ENCODE measurements at places on chromosomes 5 and 9.

- no peak for DNase-seq
These were observed 71.4 kb downstream of the LRSAM1 start for GRCh38 chr9:127522727-127523126.

DNA sequence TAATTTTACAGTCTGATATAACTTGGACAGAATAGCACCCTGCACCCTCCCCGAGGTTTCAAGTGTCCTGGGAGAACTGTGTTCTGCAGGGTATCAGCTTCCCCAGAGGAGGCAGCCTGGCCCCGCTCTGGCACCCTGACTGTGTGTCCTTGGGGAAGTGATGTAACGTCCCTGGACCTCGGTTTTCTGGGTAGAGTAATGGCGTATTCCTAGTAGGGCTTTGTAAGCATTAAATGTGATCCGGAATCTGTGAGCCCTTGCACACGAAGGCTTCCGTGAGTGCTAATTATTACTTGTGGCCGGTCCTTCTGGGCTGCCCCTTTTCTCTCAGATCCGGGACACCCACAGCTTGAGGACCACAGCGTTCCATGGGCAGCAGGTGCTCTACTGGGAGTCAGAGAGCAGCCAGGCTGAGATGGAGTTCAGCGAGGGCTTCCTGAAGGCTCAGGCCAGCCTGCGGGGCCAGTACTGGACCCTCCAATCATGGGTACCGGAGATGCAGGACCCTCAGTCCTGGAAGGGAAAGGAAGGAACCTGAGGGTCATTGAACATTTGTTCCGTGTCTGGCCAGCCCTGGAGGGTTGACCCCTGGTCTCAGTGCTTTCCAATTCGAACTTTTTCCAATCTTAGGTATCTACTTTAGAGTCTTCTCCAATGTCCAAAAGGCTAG lies 1.0 kb upstream of the CACFD1 start:
- no peak for DNase-seq

DNA sequence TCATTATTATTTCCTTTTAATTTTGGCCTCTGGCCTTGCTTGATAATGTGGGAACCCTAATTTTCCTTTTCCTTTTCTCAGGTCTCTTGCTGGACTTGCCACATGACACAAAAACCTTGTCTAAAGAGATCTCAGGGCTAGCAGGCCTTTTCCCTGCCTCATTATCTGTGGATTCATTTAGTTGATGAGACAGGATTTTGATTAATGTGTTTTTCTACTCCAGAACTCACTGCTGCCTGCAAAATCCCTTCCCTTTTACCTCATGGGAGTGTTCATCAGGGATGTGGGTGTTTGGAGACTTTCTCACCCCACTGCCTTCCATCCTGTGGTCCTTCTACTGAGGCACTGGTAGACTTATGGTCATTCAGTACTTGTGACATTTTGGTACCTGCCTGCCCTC lies 56.2 kb upstream of the MAMDC2 start:
- DNase-seq = no peak

- no peak for DNase-seq
These were observed 255.0 kb downstream of the EFNA5 start for GRCh38 chr5:107415762-107416161.

GRCh38 chr5:140202610-140203009 lies 27.6 kb downstream of the CYSTM1 start:
- DNase-seq = no peak

DNA sequence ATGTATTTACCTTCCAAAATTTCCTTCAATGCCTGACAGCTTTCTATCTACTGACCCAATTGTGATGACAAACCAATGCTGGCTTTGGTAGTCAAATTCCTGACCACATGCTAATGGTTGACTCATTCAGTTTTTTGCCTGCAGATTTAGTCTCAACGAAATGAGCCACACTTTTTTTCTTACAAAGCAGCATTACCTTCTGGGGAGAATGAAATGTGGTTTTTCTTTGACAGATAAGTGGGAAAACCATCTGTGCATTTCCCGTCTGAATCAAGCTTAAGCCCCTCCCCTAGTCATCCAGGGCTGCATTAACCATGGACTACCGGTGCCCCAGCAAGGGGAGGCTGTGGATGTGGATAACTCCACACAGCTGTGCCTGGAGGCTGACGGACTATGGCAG lies 99.6 kb upstream of the TAF11L2 start:
- no peak for DNase-seq

Data from B cell (primary cell).